ENCODE measurements at places on chromosomes 11 and 22. TPM values are rescaled to one million over a fixed set of nuclear protein-coding genes. Genes with fewer than 3 reads are reported as not detected.

TUB gene
- total RNA-seq: 1.4 TPM

CLP1 gene
- total RNA-seq: 24.6 TPM

RSF1 gene
- total RNA-seq: 46.6 TPM

OVOL1 gene
- not detected for total RNA-seq

PPP6R3 gene
- total RNA-seq: 171 TPM

IFITM5 gene
- not detected for total RNA-seq

OR51F1 gene
- total RNA-seq: not detected

TSGA10IP gene
- total RNA-seq: not detected

CD6 gene
- not detected for total RNA-seq

GNAZ gene
- total RNA-seq: 0.37 TPM

IFITM1 gene
- 0.37 TPM for total RNA-seq

OR2AG2 gene
- total RNA-seq: not detected

MRPL11 gene
- total RNA-seq: 40.7 TPM

CASP5 gene
- not detected for total RNA-seq

TESMIN gene
- total RNA-seq: 2.4 TPM

CATSPERZ gene
- total RNA-seq: not detected

CRYBB2 gene
- not detected for total RNA-seq

PIWIL4 gene
- total RNA-seq: 1.2 TPM

OLFML1 gene
- total RNA-seq: not detected

LRP4 gene
- 2.2 TPM for total RNA-seq

CDCA5 gene
- total RNA-seq: 17.5 TPM

VPREB3 gene
- total RNA-seq: not detected

PGA3 gene
- not detected for total RNA-seq

NELL1 gene
- total RNA-seq: not detected

CCDC116 gene
- total RNA-seq: 0.17 TPM

MICAL2 gene
- 110 TPM for total RNA-seq

C11orf42 gene
- not detected for total RNA-seq

PRR33 gene
- not detected for total RNA-seq

APOL6 gene
- 14.6 TPM for total RNA-seq

TNNT3 gene
- total RNA-seq: not detected

SAA2 gene
- total RNA-seq: 2.0 TPM

CHEK1 gene
- 45.7 TPM for total RNA-seq

PPP2R1B gene
- total RNA-seq: 52.6 TPM

PNPLA5 gene
- total RNA-seq: not detected

OR4C13 gene
- not detected for total RNA-seq

TMEM218 gene
- 23.1 TPM for total RNA-seq

CYB5R2 gene
- total RNA-seq: 0.47 TPM

SCN4B gene
- 0.09 TPM for total RNA-seq
